ENCODE measurements at places on chromosomes 16 and 17.

GRCh38 chr16:24826096-24826690 is 19.6 kb upstream of the SLC5A11 start:
- no peak for DNase-seq

DNA sequence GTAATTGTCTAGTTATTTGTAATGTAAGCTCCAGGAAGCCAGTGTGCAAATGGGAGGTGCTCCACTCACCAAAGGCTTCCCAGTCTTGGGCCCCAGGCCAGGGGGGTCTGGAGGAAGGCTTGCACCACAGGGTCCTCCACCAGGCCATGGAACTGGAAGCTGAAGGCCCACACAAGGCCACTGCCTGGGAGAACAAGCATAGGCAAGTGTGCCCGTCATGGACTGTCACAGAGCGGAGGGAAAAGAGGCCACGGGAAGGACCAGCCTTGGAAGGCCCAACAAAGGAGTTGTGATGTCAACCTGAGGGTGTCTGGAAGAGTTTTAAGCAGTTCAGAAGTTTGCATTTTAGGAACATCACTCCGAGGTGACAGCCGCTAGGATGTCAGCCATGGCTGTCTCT is 3.0 kb upstream of the SRRM2 start:
- DNase-seq: no peak

DNA sequence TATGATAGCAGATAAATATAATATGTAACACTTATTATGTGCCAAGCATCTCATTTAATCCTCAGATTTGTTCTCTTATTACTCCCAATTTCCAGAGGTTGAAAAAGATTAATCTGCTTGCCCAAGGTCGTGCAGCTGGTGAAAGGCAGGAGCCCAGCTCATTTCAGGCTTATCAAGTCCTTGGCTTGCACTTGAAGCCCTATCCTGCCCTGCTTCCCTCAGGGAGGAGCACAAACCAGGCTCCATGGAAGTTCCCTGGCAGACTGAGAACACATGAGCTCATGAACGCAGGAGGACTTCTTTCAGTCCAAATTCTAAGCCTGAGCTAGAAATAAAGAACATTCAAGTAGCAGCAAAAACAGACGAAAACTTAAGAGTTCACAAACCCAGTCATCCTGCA is 74.8 kb downstream of the USP31 start:
- no peak for DNase-seq

GRCh38 chr17:50928646-50929045 is 62.5 kb upstream of the TOB1 start:
- DNase-seq: no peak

GRCh38 chr16:85171004-85171758 is 58.9 kb upstream of the CIBAR2 start:
- DNase-seq: no peak

GRCh38 chr16:60077861-60078260 is 1343.7 kb upstream of the GOT2 start:
- DNase-seq: no peak

GRCh38 chr17:67401598-67402504 is 24.8 kb downstream of the PITPNC1 start:
- no peak for DNase-seq

- DNase-seq: peak; percentile 16
Observed at GRCh38 chr17:13429201-13429600, 172.5 kb downstream of the HS3ST3A1 start.

- no peak for DNase-seq
Observed at GRCh38 chr16:49994006-49994405, 31.0 kb upstream of the CNEP1R1 start.

GRCh38 chr16:706189-707061 is 824 bp upstream of the FBXL16 start:
- no peak for DNase-seq

All from tibial nerve (tissue), 4 donors.